ENCODE measurements at places on chromosomes 4 and X.

- no peak for DNase-seq
Observed at GRCh38 chr4:105145903-105146275, 787 bp upstream of the TET2 start.

DNA sequence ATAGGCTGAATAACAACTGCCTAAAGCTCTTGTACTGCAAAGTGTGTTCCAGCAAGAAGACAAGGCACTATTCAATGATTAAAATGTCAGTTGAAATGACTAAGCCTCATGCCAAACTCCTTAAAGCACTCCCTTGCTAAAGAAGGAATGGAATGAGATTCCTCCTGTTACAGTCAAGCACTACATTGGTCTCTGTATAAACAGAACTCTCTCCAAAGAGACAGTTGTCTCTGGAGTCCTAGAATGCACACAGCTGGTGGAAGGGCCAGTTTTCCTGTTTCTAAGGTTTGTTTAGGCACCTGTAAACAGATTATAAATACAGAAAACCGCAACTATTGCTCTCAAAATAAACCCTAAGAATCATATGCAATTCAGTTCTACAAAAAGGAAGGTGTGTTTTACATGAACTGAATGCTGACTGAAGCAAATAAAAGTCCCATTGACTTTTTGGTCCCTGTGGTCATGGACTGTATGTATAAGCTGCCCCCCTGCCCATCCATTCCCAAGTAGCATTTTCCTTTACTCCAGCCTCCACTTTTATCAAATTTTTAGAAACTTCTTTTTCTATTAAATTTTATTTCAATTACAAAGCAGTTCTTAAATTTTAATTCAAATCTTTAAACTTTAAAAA lies 47.0 kb downstream of the FAT1 start:
- peak; percentile 87 for DNase-seq

DNA sequence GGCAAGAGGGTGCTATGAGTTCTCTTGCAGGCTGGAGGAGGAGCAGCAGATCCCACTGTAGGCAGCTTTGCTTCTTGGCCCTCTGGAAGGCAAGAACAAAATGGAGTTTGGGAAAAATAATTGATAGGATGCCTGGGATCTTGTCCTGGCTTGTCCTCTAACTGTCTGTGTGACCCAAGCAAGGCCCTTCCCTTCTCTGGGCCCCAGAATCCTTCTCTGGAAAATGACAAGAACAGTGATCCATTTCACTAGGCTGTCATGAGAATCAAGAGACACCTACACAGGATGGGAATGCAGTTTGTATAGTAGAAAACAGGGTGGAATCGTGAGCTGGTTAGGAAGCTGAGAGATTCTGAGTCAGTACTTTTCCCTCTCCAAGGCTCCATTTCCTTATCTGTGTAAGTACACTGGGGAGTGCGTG lies 133.3 kb downstream of the PJA1 start:
- no peak for DNase-seq

- no peak for DNase-seq
Observed at GRCh38 chr4:6576512-6576911, 1.5 kb downstream of the MAN2B2 start.

- DNase-seq: no peak
Observed at GRCh38 chrX:1493877-1494510, 41.3 kb upstream of the ASMTL start.

DNA sequence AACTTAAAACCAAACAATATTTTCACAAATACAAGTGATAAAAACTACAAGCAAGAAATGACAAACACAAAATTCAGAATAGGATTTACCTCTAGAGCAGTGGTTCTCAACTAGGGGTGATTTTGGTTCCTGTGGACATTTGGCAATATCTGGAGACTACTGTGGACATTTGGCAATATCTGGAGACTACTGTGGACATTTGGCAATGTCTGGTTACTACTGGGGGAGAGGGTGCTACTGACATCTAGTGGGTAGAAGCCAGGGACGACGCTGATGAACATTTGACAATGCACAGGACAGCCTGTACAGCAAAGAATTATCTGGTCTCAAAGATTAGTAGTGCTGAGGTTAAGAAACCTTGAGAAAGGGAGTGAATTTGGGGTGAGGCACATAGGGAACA lies 169.8 kb downstream of the CLCN4 start:
- DNase-seq: peak; percentile 63

DNA sequence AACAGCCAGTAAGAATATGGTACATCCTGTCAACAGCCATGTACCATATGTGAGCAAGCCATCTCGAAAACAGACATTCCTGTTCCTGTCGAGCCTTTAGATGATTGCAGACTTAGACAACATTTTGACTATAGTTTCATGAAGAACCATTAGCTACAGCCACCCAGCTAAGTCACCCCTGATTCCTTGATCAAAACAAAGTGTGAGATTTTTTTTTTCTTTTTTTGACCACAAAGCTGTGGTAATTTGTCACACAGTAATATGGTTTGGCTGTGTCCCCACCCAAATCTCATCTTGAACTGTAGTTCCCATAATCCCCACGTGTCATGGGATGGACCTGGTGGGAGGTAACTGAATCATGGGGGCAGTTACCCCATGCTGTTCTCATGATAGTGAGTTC lies 15.2 kb upstream of the HADH start:
- no peak for DNase-seq

- no peak for DNase-seq
Observed at GRCh38 chr4:8019396-8020365, 80.0 kb upstream of the AFAP1 start.

GRCh38 chr4:41747230-41748055 lies 1.1 kb downstream of the PHOX2B start:
- DNase-seq: no peak

GRCh38 chr4:169440446-169440845 lies 169.7 kb upstream of the SH3RF1 start:
- DNase-seq: no peak

DNA sequence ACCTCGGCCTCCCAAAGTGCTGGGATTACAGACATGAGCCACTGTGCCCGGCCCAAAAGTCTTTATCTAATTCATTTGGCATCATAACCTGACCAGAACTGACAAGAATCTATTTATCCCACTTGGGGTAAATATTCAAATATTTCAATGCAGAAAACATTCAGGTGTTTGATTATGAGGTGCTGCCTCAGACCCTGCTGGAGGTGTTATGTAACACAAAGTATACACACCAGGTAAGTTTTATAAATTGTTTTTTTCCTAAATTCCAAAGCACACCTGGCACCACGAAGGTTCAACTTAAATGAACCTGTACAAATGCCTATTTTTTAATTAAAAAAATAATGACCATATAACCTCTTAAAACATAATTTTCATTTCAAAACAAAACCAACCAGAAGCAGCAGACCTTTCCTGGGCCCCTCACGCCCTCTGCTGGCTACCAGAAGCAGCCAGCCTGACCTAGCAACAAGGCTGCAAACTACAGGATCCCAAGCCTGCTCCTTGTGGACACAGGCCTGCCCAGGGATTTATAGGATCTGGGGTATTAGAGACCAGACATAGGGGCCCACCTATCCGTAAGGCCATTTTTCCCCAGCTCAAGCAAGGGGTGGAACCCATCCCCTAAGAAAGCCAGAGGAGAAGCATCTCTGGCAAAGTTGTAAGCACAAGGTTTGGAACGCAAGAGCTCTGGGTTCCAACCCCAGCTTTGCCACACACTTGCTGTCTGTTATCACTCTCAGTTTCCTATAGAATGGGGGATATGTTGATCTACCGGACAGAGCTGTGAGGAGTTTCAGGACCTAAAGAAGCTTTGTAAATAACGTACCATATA lies 11.7 kb downstream of the OTUD5 start:
- peak; percentile 50 for DNase-seq

- peak; percentile 70 for DNase-seq
Observed at GRCh38 chrX:53186351-53186750, 38.7 kb downstream of the KDM5C start.
